ENCODE measurements at places on chromosomes 16 and 17.

DNA sequence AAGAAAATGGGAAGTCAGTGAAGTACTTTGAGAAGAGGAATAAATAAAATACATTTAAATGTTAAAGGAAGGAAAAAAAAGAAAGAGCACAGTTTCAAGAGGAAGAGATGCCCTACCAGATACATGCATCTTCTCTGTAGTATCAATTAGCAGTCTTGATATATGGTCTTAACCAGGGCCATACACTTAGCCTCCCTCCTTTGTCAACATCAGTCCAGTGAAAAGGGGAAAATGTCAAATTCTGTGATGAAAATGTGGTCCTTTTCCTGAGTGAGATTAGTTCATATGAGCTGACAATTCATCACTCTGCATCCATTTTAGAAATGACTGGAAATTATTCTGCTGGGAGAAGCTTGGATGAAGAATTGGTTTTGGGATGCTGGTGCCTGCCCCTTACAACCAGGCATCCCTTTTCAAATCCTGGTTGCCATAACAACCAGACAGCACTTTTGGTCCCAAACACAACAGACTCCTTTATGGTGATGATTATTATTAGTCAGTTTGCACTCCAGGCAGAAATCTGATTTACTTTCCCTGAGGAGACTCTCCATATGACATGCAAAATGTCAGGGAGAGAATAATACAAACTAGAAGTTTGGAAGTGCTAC lies 933.6 kb upstream of the CDH8 start:
- DNase-seq: no peak

DNA sequence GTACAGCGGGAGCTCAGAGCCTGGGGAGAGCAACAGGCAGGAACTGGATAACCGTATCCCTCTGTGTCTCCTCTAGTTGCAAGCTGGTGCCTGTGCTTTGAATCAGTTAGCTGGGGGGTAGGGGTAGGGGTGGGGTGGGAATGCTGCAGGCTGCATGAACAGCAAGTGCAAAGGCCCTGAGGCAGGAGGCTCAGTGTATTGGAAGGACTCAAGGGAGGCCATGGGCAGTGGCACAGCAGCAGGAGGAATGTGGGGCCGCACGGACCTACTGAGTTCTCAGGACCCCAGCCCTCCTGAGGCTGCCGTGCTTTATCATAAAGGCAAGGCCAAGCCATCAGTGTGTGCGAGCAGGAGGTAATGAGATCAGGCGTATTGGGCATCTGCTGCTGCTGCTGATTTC lies 3.3 kb downstream of the KATNB1 start:
- no peak for DNase-seq

GRCh38 chr17:67518876-67519275 lies 141.8 kb downstream of the PITPNC1 start:
- DNase-seq: no peak

GRCh38 chr16:55045756-55046460 lies 115.2 kb downstream of the IRX5 start:
- no peak for DNase-seq

GRCh38 chr17:76496464-76496863 lies 4.8 kb downstream of the RHBDF2 start:
- no peak for DNase-seq

DNA sequence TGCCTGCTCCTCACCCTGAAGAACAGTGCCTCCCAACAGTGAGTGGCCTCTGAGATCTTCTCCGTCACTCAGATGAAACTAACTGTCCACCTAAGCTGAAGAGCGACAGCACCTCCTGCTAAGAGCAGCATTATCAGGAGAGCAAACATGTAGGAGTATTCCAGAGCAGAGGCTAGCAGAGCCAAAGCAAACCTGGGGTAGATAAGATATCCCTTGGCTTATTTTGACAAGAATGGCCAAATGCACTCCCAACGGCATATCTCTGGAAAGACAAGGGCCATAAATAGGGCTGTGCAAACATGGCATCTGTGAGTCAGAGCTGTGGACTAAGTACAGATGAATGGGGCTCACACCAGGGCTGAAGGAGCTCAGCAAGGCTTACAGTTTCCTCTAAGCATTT lies 96.3 kb downstream of the NDEL1 start:
- peak; percentile 56 for DNase-seq

- no peak for DNase-seq
Measured at GRCh38 chr17:60423865-60424264, 1.6 kb downstream of the CHCT1 start.

DNA sequence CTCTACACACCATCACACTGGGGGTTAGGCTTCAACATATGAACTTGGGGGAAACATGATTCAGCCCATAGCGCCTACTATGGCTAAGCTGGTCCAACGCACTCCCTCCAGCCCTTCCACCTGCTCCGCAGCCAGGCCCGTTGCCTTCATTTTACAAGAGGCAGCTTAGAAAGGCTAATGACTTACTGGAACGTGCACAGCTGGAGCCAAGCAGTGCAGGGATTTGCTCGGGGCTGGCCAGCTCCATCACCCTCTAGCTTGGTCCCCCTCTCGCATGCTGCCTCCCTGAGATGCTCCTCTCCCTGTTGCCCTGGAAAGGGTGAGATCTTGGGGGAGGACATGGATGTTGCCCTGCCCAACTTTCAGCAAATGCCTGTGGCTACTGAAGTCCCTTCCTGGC lies 2.8 kb upstream of the CACNG1 start:
- DNase-seq: no peak

DNA sequence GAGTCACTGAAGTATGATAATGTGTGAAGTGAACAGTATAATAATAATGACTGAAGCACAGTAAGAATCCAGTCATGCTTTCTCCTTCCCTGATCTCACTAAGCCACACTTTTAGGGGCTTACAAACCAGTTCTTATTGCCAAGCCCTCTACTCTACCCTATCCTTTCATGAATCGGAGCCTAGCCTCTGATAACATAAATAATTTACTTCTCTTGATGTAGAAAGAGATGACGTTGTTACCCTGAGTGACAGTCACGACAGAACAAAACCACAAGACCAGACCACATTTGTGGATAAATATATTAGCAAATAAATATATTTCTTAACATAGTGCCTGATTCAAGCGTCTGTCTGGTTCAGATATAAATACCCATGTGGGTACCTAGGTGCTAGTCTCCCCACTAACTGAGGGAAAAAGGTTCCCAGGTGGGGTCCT lies 1.4 kb upstream of the SUPT4H1 start:
- DNase-seq: no peak

- DNase-seq: no peak
Measured at GRCh38 chr16:79083508-79084299, 516.8 kb downstream of the MAF start.

- no peak for DNase-seq
Measured at GRCh38 chr17:51221322-51221721, 38.5 kb downstream of the MBTD1 start.

GRCh38 chr16:14302399-14303181 lies 231.5 kb downstream of the MRTFB start:
- DNase-seq: peak; percentile 39

GRCh38 chr17:82051776-82052637 lies at the start of the genes GPS1 and RFNG:
Gene GPS1 (plus strand): TSS chr17:82051898. CDS start chr17:82051932, 34 bp downstream.
Gene RFNG (minus strand): TSS chr17:82051811. CDS start chr17:82051766, 45 bp downstream.
- peak; percentile 88 for DNase-seq

DNA sequence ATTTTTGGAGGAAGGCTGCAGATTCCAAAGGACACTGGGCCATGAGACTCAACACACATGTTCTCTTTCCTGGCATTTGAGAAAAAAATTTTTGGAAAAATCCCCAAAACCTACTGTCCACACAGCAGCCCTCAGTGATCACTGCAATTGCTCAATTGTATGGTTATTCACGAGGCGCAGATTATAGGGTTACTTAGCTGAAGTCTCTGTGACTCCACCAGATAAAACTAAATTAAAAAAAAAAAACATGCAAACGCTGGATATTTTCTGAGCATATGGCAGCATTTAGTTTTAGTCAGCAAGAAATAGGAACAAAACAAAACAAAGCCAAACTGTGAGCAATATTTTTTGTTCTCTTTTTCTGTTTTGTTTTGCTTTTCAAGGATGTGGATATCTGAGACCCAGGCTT lies 83.8 kb upstream of the FAM20A start:
- no peak for DNase-seq

DNA sequence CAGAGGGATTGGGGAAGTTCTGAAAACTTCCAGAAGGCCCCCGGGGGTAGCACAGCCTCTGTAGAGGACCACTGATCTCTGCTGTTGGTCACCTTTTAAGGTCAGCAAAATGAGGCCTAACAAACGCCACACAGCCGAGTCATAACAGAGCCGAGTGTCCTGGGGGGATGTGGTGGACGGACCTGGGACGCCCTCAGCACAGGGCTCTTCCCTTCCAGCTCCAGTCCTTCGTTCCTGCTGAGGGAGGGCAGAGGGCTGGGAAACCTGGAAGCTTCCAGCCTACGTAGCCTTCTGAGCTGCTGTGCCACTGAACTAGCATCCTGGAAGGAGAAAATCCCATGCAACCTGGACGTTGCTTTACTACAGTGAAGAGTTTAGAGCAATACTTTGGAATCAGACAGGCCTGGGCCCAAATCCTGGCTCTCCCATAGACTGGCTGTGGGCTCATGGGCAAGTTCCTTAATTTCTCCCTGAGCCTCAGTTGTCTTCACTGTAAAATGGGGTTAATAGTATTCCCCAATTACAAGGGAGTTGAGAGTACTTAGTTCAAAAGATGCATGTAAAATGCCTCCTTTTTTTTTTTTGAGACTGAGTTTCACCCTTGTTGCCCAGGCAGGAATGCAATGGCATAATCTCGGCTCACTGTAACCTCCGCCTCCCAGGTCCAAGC lies 34.4 kb upstream of the ZCCHC14 start:
- no peak for DNase-seq

- no peak for DNase-seq
Measured at GRCh38 chr16:4607841-4608703, 6.6 kb downstream of the UBALD1 start.

- no peak for DNase-seq
Measured at GRCh38 chr16:29871822-29872546, 9.0 kb upstream of the CDIPT start.

DNA sequence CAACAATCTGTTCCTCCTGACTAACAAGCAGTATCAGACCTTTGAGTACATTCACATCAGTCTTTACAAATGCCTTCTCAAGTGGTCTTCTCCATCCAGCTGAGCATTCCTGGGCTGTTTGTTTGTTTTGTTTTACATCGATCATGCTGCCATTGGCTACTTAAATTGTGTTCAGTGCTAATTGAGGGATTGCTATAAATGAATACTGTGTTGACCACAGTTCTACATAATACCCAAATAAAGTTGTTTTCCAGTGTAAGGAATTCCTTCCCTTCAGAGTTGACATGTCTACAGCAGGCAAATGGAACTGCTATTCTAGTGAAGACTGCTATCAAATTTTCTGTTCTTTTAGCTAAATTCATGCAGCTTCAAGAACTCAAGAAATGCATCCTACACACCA lies 3.2 kb downstream of the CDH8 start:
- DNase-seq: no peak

DNA sequence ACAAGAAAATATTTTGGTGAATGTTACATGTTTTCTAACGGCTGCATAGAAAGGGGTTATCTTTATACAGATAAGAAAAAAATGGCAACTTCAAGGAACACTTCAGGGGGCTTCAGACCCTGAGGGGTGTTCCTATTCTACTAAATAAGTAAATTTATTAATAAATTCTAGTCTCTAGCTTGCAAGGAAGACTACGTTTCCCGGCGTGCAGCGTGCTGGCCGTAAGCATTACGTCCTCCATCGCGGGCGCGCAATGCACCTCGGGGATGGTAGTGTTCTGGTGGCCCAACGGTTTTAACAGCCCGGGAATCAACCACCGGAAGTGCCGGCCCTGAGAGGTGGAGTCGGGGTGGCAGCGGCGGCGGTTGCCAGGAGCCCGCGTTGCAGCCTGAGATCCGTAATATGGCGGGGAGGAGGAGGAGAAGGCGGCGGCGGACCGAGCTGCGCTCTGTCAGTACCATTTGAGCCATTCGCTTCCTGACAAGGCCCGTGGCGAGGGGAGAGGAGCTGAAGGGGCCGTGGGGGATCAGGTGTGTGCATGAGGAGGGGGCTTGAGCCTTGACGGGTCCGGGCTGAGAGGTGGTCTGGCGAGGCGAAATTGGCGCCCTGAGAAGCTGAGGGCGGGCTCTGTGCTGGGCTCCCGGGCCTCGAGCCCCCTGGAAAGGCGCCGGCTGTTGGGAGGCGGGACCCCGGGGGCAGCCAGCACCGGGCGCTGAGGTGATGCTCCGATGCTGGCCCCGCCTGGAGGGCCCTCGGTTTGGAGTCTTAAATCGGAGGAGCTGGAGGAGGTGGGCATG lies at the start of gene CCP110:
Gene CCP110 (plus strand): TSS at position 384 of the 797 bp plus-strand sequence. CDS start 3,940 bp downstream, outside the sequence.
- DNase-seq: peak; percentile 96

DNA sequence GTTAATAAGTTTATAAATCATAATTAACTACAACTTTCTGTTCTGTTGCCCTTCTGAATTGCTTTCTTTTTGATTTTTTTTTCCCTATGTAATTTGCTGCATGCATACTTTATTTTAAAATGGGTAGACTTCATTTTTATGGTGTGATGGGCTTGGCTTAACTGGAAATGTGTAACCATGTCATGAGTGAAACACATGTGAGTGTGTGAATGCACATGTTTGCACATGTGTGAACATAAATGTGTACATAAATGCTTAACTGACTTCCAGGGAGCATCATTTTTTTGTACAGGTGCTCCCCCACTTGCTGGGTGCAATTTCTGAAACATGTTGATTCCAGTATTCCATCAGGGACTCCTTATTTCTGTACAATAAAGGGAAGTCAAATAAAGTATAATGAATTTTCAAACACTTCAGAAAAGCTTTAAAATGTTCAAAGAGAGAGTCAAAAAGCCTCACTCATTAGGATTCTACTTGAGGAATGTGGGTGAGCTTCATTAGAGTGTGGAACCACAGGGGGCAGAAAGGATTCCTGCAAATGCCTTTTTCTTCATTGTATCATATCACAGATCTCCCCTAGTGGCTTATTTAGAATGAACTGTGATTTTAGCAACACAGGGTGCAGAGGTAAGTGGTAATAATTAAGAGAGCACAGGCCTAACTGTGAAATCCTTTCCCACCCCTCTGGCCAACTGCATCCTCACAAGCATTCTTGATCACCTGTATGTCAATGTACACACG lies 31.7 kb upstream of the CDH11 start:
- DNase-seq: no peak

DNA sequence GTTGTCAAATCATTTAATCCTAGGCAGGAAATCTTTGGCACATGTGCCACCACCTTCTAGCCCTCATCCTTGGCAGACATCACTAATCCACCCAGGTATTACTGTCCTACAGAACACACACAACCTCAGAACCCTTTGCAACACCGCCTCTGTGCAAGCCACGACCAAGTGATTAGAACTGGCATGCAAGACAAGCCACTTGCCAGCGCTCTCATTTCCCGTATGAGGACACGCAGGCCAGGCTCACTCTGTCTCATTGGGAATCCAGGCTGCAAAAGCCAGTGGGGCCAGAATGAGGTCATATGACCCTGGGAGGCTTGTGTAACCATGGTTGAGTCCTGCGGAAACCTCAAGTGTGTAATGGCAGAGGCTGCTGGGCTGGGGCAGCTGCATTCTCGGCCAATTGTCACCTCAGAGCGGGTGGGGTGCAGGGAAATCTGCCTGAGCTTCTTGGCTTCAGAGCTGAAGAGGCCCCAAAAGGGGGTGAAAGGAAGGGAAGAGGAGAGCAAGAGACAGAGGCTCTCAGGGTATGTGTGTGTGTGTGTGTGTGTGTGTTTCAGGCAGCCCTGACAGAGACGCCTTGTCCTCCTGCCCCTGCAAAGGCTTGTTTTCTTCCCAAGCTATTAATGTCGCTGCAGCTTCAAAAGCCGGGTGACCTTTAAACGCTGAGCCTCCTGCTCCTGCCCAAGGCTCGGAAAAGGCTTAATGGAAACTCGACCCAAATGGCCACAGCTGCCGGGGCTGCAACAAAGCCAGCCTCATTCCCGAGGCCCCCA lies 43.2 kb upstream of the MRPS23 start:
- DNase-seq: peak; percentile 96
